ENCODE measurements at places on chromosomes 5 and 9.

DNA sequence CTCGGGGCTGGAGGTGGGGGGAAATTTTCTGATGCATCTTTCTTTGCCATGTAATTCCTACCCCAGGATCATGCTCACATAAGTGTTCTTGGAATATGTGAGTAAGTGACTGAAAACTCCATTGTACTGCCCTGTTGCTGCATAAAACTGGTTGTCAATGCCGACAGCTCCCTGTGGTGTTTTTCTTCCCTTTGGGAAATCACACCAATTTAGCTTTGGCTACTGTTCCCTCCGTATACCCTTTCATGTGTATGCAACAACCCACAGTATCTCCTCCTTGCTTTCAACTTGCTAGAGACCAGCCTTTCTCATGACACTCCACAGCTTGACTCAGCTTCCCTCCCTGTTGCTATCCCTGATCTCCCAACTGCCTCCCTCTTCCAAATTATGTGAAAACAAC is 240.6 kb downstream of the TRIM32 start:
- no peak for DNase-seq

DNA sequence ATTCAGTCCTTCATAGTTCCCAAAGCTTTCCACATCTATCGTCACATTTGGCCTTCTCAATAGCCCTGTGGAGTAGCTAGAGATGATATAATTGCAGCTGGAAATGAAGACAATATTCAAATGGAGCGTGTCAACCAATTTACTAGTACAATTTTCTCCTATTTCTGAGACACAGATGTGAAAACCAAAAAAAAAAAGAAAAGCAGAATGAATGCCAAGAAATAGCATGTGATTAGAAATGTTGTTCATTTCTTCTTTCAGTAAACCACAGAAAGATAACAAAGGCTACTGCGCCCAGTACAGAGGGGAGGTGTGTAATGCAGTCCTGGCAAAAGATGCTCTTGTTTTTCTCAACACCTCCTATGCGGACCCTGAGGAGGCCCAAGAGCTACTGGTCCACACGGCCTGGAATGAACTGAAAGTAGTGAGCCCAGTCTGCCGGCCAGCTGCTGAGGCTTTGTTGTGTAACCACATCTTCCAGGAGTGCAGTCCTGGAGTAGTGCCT is 99.0 kb downstream of the MUSK start:
- DNase-seq: peak; percentile 96

DNA sequence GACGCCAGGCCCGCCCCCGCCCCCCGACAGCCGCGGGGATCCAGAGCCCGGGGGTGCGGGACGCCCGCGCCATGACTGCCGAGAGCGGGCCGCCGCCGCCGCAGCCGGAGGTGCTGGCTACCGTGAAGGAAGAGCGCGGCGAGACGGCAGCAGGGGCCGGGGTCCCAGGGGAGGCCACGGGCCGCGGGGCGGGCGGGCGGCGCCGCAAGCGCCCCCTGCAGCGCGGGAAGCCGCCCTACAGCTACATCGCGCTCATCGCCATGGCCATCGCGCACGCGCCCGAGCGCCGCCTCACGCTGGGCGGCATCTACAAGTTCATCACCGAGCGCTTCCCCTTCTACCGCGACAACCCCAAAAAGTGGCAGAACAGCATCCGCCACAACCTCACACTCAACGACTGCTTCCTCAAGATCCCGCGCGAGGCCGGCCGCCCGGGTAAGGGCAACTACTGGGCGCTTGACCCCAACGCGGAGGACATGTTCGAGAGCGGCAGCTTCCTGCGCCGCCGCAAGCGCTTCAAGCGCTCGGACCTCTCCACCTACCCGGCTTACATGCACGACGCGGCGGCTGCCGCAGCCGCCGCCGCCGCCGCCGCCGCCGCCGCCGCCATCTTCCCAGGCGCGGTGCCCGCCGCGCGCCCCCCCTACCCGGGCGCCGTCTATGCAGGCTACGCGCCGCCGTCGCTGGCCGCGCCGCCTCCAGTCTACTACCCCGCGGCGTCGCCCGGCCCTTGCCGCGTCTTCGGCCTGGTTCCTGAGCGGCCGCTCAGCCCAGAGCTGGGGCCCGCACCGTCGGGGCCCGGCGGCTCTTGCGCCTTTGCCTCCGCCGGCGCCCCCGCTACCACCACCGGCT is 1.0 kb downstream of the FOXE1 start:
- DNase-seq: peak; percentile 30

- DNase-seq: peak; percentile 25
These were observed 117.9 kb upstream of the PRDM9 start for GRCh38 chr5:23389291-23390101.

- peak; percentile 35 for DNase-seq
These were observed 5.8 kb downstream of the TAS2R1 start for GRCh38 chr5:9624196-9624947.

- no peak for DNase-seq
These were observed 18.2 kb downstream of the C9orf153 start for GRCh38 chr9:86241216-86241615.

DNA sequence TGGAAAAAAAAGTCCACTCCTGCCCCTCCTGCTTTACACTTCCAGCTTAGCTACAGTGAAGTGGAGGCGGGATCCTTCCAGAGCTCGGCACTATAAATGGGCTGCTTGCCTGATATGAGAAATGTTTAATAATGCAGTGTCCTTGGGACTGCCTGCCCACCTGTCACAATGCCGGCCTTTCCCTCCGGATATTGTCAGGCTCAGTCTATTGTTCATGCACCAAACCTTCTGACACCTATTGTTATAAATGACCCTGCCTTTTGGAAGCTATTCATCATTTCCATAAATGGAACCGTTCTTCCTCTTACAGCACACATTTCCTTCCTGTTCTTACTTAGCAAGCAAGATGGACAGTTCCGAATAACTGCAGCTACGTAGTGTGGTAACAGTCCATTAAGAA is 146.3 kb downstream of the DMAC1 start:
- DNase-seq: peak; percentile 3

Data from fibroblast of pulmonary artery (primary cell).